ENCODE measurements at places on chromosomes 7 and 10. TPM values are rescaled to one million over a fixed set of nuclear protein-coding genes. Genes with fewer than 3 reads are reported as not detected.

The CNTNAP2 gene
- total RNA-seq: 0.43 TPM

The VAX1 gene
- total RNA-seq: not detected

The NUTM2A gene
- total RNA-seq: 0.24 TPM

The PSTK gene
- 3.6 TPM for total RNA-seq

The OR6V1 gene
- not detected for total RNA-seq

Data from tracheal epithelial cell (primary cell).